ENCODE measurements at places on chromosomes 7 and 10.

DNA sequence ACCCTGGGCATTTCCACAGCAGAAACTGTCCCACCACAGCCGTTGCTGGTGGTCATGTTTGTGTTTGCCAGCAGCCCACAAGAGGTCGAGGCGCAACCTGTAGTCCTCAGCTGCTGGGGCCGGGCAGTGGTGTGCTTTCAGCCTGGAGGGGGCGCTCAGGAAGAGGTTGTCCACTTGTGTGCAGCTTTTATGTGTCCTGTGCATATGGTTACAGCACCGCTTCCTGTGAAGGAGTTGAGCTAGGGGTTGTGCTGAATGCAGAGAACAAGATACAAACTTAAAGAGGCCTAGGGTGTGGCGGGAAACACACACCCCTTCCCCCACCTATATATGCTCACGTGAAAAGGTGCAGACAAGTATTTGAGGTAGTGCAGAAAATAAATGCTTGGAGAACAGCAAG, 29.5 kb upstream of the PFKFB3 start:
- peak; percentile 50 for DNase-seq

GRCh38 chr7:157565981-157566630, 229.3 kb downstream of the DNAJB6 start:
- DNase-seq, result no peak

DNA sequence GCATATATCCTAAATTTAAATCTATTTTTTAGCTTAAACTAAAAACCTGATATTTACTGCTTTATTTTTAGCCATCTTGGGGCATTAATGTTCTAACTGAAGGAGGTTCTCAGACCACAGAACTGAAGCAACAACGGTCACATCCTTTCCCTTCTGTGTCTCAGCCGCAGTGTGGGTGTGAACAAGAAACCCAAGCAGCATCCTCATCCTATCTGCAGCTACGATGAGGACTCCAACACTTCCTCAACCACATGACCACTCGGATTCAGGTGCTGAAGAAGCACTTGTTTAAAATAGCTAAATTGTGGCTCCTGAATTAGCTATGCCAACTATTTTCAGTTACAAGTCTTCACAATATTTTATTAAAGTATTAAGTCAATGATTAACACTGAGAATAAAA, 5.3 kb downstream of the ESYT2 start:
- DNase-seq, result no peak

- DNase-seq, result no peak
Observed at GRCh38 chr7:153567426-153567825, 484.8 kb upstream of the DPP6 start.

GRCh38 chr10:79142064-79142491, 73.3 kb downstream of the ZMIZ1 start:
- no peak for DNase-seq

DNA sequence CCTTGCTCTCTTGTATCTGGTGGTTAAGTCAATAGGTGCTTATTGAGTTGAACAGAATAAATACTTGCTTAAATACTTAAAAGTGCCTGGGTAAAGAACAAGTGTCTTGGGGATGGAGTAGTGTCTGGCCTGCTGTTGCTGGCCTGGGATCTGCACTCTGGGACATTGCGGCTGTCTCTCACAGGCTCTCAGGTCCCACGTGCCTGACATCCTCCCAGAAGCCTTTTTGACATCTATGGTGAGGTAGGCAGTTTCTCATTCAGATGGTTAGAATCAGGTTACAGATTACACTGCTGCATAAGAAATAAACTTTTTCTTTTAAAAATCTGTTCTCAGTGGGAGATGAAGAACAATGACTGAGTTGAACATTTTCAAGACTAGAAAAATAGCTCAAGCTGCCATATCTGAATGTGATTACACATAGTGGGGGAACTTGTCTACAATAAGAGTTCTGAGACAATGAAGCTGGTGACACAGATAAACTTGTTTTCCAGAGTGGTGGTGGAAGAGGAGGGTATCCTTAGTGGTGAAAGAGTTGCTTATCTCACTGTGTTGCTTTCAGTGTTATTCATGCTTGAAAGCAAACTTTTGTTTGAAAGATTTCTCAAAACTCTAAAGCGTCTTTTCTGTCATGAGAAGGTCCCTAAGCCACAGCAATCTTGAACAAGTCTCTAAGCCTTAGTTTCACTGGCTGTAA, 9.7 kb downstream of the SORCS3 start:
- no peak for DNase-seq

DNA sequence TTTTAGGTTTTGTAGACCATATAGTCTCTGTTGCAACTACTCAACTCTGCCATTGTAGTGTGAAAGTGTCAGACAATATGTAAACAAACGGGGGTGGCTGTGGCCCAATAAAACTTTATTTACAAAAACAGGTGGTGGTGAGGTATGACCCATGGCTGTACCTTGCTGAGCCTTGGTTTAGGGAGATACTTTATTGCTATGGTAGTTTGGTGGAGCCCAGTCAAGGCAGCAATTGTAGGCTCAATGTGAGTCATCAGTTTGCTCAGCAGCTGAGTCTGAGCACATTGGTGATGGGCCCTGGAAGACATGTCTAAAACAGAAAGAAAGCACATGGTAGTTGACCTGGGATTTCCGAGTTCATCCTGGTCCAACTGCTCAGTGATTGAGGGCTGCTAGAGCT, 242.5 kb downstream of the REEP3 start:
- no peak for DNase-seq
